Stimulated activated CD4-positive, alpha-beta T cell treated with anti-CD3 and anti-CD28 coated beads, Interleukin-1b, Interleukin-23, amount 100 ng/mL, for 48 hours (primary cell): ENCODE measurements at places on chromosomes 1 and 21.
A peak's percentile ranks its signal among the peaks of the same experiment; 100 is the strongest.

DNA sequence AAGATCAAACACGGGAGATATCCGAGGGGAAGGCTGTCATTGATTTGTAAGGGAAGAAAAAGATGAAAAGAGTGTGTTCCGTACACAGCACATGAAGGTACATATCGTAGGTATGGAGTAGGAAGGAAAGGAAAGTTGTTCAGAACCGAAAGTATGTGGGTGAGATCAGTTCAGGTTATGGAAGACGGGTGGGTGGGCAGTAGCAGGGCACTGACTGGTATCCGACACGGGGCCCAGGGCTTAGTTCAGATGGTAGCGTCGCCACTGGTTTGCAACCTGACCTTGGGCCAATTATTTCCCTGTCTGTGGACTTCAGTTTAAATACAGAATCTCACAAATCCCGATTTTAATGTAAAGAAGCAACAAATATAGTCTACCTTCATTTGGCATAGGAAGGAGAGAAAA is 27.8 kb upstream of the A3GALT2 start:
- DNase-seq, result peak; percentile 25

GRCh38 chr1:67458663-67459062 is 28.5 kb upstream of the SERBP1 start:
- no peak for DNase-seq

DNA sequence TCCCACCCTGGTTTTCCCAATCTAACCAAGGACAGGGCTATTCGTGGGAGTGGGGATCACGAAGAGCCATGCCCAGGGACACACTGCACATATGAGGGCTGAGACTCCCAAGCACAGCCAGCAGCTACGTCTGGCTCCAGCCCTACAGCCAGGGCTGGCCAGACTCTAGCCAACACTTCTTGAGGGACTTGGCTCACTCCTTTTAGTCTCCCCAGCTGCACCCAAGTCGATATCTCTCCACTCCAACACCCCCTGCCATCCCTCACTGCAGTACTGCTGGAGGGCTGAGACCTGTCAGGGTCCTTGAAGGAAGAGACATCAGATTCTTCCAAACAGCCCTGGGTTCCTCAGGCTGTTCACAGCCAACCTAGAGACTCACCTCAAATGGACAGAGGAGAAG is 62.6 kb downstream of the CD46 start:
- no peak for DNase-seq

GRCh38 chr1:17199267-17200044 is 5.5 kb upstream of the PADI1 start:
- no peak for DNase-seq

- DNase-seq, result no peak
Measured at GRCh38 chr1:60956520-60956919, 125.8 kb upstream of the NFIA start.

GRCh38 chr1:42206164-42206563 is 41.6 kb upstream of the GUCA2A start:
- no peak for DNase-seq

DNA sequence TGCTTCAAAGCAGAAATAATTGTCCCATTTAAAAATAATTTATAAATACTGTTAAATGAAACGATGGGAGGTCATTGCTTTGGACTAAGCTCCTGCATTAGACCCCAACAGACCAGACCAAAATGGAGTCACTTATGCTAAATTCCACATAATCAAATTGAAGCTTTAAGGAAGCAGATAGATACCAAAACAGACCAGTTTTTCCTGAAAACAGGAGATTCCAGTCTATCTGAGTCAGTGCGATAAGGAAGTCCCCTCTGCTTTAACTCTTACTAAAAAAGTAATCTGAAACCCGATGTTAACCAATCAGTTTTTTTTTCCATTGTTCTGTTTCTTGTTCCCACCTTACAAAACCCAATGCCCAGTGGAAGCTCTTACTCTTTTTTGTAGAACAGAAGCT is 16.2 kb upstream of the DNASE2B start:
- no peak for DNase-seq

- DNase-seq, result no peak
Measured at GRCh38 chr1:30998887-30999286, 66.6 kb downstream of the PUM1 start.

- no peak for DNase-seq
Measured at GRCh38 chr1:64508629-64509028, 38.7 kb downstream of the CACHD1 start.

GRCh38 chr1:48730164-48730910 is 46.4 kb downstream of the BEND5 start:
- DNase-seq, result no peak

DNA sequence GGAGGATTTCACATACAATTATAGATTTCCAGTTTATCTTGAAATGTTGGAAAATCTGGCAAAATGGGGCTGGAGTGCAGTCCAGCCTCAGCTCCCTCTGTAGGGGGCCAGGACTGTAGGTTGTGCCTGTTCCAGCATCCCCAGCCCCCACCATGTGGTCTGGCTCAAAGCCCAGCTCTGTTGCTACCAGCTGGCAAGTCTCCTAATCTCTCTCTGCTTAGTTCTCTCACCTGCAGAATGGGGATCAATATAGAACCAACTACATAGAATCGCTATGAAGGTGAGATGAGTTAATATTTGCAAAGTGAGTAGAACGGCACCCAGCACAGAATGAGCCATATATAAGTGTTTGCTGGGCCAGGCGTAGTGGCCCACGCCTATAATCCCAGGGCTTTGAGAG is 50.0 kb upstream of the TARDBP start:
- no peak for DNase-seq

DNA sequence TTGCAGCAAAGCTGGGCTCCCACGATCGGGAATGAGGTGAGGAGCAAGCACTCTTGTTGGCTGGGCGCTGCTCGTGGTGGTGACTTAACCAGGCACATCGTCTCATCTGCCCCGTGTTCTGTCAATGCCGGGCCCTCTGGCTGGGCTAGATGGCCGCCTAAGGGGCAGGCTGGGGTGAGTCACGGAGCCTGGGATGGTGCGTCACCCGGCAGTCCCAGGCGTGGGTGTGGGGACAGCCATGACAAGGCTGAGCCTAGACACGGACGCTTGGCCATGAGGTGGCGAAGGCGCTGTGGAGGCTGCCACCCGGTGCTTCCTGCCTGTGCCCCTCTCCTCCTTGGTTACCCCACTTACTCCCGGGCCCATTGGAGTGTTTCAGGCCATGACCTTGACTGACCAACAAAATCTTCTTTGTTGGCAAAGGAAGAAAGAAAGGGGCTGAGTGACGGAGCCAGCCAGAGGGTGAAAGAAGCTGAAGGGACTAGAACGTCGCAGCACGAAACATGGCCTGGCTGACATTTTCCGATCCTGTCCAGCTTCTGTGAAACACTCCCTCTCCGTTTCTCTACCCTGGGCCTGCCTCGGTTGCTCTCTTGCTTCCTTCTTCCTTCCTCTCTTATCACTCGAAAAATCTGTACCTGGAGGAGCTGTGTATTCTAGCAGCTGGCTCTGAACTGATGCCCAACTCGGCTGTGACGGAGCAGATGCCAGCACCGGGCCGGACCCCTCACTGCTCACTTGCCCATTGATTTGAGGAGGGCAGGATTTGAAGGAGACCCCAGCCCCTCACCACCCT is 596 bp downstream of the CD247 start:
- peak; percentile 96 for DNase-seq

DNA sequence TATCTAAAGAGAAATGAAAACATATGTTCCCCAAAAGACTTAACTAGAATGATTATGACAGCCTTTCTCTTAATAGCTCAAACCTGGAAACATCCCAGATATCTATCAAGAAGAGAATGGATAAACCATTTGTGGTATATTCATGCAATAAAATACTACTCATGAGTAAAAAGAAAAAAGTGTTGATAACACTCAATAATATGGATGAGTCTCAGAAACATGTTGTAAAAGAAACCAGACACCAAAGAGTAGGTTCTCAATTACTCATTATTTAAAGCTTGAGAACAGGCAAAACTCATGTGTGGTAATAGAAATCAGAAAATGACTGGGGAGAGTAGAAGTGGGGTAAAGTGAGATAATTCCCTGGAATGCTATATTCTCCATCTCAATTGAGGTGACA is 154.1 kb downstream of the PHTF1 start:
- DNase-seq, result no peak

DNA sequence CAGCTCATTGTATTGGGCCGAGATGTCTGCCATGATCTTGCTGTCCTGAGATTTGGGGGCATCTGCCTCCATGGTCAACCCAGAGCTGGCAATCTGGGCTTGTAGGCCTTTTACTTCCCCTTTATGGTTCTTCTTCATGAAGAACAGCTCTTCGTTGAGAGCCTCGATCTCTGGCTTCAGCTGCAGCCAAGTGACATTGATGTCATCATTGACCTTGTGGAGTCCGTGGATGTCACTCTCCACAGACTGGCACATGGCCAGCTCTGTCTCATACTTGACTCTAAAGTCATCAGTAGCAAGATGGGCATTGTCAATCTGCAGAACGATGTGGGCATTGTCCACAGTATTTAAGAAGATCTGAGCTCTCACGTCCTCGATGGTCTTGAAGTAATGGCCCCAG is 29.2 kb downstream of the RAP1A start:
- DNase-seq, result no peak

DNA sequence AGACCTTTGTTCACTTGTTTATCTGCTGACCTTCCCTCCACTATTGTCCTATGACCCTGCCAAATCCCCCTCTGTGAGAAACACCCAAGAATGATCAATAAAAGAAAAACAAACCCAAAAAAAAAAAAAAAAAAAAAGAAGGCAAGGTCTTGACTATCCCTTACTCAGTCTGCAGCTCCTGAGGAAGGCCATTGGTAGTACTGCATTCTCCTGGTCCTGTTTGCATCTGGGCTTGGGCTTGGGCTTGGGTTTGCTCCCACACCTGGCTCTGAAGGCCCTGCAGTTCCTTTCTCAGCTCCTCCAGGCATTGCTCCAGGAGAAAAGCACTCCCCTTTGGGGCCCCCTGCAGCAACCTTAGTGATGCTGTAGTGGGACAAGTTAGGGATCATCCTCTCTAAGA is 1.6 kb downstream of the CCDC163 start:
- DNase-seq, result no peak

- no peak for DNase-seq
Measured at GRCh38 chr1:245378745-245379144, 224.0 kb downstream of the KIF26B start.

DNA sequence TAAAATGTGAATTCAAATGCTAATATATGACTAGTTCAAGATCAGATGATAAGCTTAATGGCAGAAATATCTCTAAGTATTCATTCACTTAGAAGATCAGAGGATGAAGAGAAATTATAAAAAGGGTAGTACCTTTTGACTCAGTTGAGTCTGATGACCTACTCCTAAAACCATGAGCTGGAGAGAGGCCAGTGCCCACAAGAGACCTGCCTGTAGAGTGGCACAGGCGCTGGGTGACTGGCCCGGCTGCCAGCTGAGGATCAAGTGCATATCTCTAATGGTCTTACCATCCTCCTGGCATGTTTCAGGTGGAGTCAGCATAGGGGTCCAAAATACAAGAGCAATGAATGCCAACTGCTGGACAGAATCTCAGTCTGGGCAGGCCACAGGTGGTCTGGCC is 14.1 kb downstream of the DDAH1 start:
- DNase-seq, result no peak

DNA sequence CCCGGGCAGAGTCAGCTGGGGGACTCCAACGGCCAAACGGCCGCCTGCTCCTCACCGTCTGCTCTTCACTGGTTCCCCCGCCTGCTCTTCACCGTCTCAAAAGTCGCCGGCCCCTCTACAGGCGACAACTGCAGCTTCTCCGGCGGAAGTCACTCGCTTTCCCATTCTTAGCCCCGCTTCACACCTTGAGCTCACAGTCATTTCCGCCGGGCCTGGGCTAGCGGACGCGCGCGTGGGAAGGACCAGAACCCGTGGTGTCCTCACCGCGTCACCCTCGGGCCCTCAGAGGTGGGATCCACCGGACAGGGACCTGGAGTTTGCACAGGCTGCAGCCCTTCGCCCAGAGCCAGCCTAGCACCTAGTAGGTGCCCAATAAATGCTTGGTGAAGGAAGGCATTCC is 27.9 kb upstream of the HJV start:
- DNase-seq, result no peak

GRCh38 chr1:48695161-48695560 is 81.5 kb downstream of the BEND5 start:
- DNase-seq, result no peak

DNA sequence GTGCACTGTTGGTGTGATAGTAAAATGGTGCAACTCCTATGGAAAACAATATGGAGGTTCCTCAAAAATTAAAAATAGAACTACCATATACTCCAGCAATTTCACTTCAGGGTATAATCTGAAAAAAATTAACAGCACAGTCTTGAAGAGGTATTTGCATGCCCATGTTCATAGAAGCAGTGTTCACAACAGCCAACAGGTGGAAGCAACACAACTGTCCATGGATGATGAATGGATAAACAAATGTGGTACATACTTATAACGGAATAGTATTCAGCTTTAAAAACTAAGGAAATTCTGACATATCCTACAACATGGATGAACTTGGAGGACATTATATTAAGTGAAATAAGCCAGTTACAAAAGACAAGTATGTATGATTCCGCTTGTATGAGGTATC is 8.2 kb downstream of the TTLL7 start:
- DNase-seq, result no peak

- no peak for DNase-seq
Measured at GRCh38 chr1:4062560-4062959, 162.5 kb upstream of the C1orf174 start.

GRCh38 chr1:104795931-104796330 is 1046.2 kb downstream of the AMY1C start:
- no peak for DNase-seq

GRCh38 chr1:50422946-50423669 is at the start of gene DMRTA2:
Gene DMRTA2 (minus strand): TSS chr1:50423443. CDS start chr1:50421536, 1,907 bp downstream.
- DNase-seq, result no peak

- no peak for DNase-seq
Measured at GRCh38 chr21:38861989-38862683, 56.4 kb downstream of the ETS2 start.

DNA sequence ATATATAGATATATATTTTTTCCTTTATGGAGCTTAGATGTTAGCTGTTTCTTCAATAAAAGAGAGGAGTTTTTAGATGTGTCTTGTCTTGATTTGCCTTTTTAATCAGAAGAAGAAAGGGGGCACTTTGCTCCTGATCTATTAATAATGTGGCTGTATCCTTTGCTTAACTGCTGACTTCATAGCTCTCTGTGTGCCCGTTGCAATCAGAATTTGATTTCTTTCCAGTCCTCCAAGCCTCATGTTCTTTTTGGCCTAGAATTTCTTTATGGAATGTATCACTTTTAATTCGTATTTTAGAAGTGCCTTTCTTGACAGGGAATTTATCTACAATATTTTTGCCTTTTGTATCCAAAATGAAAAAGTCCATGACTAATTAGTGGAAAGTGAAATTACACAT is 85.3 kb downstream of the C1orf21 start:
- DNase-seq, result no peak

- DNase-seq, result no peak
Measured at GRCh38 chr1:112625696-112626095, 6.1 kb downstream of the CAPZA1 start.

GRCh38 chr21:44736291-44737004 is 25.1 kb upstream of the TSPEAR start:
- DNase-seq, result no peak

DNA sequence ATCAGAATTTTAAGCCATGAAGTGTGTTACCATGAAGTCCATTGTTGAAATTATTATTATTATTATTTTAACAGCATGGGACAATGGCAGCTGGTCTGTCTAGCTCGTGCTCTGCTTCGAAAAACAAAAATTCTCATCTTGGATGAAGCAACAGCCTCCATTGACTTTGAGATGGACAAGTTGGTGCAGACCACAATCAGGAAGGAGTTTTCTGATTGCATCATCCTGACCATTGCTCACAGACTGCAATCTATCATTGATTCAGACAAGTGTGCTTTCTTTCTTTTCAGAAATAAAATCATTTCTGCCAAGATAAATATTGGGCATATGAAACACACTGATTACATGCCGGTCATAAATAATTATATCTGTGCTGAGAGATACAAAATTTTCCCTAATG is 21.0 kb downstream of the HSPA13 start:
- no peak for DNase-seq
